ENCODE measurements at places on chromosomes 3 and 15.

- DNase-seq = no peak
Measured at GRCh38 chr3:14401692-14402303, 608 bp upstream of the SLC6A6 start.

DNA sequence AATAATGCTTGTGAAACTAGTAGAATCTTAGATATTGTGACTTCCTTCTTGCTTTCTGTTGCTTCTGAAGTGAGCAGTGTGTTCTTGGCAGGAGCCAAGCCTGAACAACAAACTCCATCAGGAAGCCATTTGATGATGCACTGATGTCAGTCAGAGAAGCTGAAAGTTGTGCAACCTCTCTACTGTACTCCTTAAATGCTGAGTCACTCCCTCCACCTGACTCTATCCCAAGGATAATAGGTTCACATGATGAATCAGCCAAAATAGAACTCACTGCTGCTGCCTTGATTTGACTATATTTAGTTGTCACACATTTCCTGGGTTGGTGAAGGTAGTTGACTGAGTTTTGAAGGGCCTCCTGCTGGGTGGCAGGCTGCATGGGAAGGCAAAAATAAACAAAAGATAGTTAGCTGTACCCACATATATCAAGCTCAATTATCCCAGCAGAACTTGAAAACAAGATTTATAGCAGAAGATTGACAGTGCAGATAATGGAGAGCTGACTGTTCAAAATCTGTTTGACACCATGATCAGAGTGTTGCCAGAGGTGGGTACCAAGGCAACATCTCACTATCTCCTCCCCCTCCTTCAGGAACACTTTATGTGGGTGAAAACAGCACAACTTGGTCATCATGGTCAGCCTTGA is 328.4 kb upstream of the DPH6 start:
- DNase-seq = no peak

DNA sequence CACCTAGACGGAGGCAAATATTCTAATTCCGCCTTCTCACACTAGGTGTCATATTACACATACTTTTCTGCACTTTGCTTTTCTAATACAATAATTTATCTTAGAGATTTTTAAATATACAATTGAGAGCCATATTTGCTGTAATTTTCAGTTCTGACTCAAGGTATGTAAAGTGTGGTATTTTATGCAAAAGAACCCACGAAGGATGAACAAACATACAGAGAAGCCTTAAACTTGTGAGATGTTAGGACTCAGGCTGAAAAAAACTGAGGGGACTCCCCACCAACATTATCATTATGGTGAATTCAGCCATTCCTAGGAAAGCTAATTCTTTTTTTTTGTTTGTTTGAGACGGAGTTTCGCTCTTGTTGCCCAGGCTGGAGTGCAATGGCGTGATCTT is 9.6 kb downstream of the ZBTB11 start:
- no peak for DNase-seq

DNA sequence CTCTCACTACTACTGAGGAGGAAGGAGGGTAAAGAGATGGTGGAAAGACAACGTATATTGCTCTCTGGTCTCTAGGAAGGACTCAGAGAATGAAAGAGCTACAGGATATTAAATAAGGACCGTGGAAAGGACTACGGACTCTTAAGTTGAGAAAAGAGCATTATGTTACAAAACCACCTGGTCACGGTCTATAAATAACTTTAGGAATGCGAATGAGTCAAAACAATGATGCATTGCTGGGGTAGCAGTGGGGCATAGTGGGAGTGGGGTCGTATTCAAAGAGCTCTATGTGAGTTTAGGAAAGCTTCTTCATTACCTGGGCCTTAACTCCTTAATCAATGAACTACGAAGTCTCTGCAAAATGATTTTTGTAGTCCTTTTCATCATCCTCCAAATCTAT is 295.7 kb upstream of the SOX14 start:
- no peak for DNase-seq

DNA sequence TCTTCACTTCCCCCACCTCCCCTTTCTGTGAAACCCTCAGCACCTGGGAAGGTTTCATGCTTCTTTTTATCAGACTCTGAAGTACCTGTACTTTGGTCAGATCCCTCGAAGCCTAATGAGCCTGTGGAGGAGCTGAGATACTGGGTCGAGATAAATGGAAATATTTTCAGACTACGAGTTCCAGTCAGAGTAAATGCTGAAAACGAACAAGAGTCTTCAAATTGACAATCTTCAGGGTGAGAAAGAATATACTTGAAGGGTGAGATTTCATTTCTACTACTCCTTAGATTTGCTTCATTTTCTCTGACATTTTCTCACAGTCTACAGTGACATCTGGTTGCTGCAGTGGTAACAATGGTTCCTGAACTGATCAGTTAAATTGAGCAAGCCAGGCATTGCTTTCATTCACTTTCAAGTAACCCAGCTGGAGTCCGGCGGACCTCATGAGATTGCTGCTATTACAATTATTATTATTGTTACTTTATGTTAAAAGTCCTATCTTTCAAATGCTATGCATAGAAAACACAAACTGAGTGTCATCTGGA is 337.2 kb downstream of the VGLL3 start:
- no peak for DNase-seq

DNA sequence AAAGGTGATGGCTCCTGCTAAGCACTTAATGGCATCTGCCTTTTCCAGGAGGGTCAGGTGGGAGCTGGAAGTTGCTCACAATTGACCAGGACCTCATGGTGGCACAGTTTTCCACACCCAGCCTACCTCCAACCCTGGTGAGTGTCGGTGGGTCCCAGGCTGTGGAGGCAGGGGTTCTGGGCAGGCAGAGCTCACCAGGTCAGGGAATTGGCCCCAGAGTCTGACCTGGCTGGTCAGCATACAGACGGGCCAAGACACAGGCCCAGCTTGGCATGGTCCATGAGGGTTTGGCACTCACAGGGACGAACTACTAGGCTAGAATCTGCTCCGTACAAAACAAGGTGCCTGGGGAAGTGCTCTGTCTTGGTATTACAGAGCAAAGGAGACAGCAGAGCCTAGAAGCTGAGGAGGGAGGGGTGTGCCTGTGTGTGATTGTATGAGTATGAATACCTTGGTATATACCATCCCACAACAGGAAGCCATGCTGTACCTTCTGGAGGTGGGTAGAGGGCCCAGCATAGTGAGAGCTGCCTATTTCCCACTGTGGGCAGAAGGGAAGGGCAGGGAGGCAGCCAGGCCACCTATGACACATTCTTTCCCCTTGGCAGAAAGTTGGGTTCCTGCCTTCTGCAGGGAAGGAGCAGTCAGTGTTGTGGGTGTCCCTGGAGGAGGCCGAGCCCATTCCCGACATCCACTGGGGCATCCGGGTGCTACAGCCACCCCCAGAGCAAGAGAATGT is 6.5 kb downstream of the APEH start:
- DNase-seq = no peak

DNA sequence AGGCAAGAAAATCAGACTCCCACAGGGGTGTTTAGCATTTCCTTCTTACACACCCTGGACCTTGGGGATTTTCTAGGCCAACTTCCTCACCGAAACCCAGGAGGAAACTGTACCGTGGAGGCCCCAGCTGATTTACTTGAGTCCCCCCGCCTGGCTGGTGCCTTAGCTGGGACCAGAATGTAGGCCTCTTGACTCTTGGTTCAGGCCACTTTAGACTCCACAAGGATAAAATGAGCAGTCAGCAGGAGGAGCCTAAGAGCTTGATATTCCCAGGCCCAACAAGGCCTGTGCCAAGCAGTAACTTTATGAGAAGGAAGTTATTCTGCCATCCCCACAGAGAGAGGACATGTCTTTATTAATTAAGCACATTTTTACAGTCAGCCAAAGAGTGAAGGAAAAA is 4.6 kb upstream of the APBA2 start:
- DNase-seq = no peak

- no peak for DNase-seq
Measured at GRCh38 chr3:117644203-117644602, 934.6 kb downstream of the TUSC7 start.

- no peak for DNase-seq
Measured at GRCh38 chr3:136805795-136806194, 13.1 kb upstream of the SLC35G2 start.

DNA sequence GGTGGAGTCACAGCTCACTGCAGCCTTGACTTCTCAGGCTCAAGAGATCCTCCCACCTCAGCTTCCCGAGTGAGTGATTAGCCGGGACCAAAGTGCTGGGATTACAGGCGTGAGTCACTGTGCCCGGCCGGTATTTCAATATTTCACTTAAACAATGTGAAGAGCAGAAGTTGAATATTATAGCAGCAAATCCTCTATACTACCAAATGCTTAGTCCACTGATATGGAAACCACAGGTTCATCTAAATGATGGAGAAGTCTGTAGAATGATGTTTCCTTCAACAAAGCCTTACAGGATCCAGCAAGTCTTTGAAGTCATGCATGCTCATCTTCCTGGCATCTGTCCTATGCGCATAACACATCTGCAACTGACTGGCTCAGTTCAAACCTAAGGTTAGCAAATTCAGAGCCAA is 20.3 kb upstream of the UACA start:
- no peak for DNase-seq

DNA sequence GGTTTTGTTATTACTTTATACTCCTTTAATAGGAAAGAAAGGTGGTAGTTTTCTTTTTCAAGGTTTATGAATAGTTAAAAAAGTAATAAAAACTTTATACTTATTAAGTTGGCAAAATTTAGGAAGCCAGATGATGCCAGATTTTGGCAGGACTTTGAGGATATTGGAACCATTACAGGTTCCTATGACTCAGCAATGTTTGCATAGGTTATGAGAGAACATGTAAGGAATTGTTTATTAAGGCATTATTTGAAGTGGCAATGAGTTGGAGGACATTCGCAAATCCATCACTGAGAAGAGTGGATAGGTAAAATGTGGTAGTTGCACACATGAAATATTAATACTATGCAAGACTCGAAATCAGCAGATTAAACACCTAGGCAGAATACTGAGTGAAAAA is 29.9 kb downstream of the CDAN1 start:
- no peak for DNase-seq

GRCh38 chr15:67064607-67065530 is 533 bp upstream of the SMAD3 start:
- DNase-seq = peak; percentile 79

- DNase-seq = no peak
Measured at GRCh38 chr15:96320703-96321638, 9.5 kb upstream of the NR2F2 start.

- DNase-seq = no peak
Measured at GRCh38 chr3:140597792-140598191, 80.1 kb upstream of the TRIM42 start.

DNA sequence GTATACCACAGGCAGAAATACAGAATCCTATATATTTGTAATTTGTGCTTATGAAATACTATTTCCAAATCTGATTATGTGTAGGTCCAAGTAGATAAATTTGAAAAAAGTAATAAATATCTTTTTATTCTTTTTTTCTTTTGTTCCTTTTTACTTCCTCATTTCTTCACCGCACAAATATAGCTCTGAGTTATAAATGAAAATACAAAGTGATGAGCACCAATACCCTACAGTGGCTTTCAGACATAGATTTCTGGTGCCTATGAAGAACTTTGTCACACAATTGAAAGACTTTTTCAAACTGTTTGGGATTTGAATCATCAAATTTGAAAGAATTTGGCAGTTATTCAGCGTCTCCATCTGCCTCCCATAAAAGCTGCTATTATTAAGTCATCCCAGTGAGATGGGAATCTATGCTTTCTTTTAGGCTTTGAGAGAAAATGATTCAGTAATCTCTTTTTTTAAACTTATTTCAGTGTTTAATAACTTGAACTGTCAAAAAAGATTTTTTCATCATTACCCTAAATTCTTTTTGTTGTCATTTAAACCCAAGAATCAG is 363.6 kb upstream of the GOLIM4 start:
- DNase-seq = no peak

- DNase-seq = no peak
Measured at GRCh38 chr15:66940368-66940767, 125.0 kb upstream of the SMAD3 start.

GRCh38 chr3:25474052-25474451 is 46.0 kb downstream of the RARB start:
- DNase-seq = no peak

- DNase-seq = no peak
Measured at GRCh38 chr3:56684029-56684428, 964 bp upstream of the TASOR start.
